ENCODE measurements at places on chromosomes 13 and 19. TPM values are rescaled to one million over a fixed set of nuclear protein-coding genes. Genes with fewer than 3 reads are reported as not detected.

DNA sequence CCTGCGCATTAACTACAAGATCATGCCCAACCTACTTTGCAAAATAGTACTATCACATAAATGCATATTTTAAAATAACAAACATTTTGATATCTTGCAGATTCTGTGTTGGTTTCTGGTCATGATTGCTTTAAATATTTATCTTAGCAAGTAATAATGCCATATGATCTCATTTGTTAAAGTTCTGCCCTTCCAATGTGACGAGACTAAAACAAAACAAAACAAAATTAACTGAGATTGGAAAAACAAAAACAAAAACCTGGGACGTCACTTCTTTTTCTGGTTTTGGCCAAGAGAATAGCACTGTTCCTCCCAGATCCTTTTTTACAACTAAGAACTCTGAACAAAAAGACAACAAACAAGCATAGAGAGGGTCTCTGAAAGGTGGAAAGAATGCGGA is 436.3 kb downstream of the DACH1 start:
- no peak for DNase-seq

- no peak for DNase-seq
Measured at GRCh38 chr13:103451656-103452055, 385.4 kb upstream of the SLC10A2 start.

DNA sequence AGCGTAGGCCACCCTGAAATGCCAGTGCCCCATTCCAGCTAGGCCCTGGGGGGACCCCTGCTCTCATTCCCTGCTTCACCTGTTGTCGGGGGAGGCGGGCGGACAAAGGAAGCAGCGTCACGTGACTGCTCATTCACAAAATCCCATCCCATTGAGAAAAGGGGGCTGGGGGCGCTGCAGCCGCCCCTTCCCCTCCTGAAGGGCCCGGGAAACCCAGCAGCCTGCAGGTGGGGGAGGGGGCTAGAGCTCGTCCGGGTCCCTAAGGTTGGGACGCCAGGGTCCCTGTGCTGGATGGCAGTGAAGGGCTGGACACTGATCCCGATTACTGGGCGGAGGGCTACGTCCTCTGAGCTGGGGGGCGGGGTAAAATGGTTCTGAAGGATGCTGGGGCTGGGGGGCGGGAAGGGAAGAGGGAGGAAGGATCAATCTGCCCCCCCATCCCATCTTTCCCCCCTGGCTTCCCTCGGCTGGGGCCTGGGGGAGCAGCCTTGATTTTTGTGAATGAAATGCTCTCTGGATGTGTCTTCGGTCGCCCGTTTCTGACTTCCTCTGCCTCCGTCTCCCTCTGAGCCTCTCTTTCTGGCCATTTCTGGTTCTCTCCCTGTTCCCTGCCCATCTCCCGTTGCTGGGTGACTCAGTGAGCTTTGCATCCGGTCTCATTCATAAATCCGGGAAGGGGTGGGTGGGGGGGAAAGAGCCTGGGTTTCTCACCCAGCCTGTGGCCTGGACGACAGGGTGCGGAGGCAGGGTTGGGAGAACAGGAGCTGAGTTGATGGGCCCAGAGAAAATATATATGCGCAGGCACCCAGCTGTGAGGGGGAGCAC is 816 bp downstream of the SPRED3 start:
- no peak for DNase-seq

DNA sequence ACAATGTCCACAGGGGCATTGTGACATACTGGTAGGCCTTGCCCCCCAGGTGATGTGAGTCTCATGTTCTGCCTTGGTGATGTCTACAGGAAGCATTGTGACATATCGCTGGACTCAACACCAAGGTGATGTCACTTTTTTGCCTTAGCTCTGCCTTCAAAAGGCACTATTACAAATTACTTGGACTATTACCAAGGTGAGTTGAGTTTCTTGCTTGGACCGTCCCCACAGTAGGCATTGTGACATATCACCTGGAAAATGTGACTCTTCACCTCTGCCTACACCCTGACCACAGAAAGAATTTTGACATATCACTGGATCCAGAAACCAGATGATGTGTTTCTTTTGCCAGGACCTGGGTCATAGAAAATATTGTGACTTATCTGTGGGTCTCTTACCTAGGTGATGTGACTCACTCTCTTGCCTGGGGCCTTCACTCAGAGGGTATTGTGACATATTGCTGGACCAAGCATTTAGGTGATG is 60.6 kb upstream of the ZNF724 start:
- no peak for DNase-seq

The OR7D2 gene
- not detected for total RNA-seq

DNA sequence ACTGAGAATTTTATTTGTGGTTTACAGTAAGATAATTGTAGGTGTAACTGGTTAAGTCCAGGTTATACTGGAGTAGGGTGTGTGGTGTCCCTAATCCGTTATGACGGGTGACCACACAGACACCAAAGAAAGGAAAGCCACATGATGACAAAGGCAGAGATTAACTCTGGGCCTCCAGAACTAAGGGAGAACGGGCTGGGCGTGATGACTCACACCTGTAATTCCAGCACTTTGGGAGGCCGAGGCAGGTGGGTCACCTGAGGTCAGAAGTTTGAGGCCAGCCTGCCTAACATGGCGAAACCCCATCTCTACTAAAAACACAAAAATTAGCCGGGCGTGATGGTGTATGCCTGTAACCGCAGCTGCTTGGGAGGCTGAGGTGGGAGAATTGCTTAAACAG is 10.2 kb upstream of the FUT2 start:
- DNase-seq = no peak

All from ureter (tissue), 1 donor.